Activated T-helper 1 cell treated with anti-CD3 and anti-CD28 coated beads, Interleukin-2, amount 50 U/mL, for 16 hours (primary cell): ENCODE measurements at places on chromosomes 5 and 9.

DNA sequence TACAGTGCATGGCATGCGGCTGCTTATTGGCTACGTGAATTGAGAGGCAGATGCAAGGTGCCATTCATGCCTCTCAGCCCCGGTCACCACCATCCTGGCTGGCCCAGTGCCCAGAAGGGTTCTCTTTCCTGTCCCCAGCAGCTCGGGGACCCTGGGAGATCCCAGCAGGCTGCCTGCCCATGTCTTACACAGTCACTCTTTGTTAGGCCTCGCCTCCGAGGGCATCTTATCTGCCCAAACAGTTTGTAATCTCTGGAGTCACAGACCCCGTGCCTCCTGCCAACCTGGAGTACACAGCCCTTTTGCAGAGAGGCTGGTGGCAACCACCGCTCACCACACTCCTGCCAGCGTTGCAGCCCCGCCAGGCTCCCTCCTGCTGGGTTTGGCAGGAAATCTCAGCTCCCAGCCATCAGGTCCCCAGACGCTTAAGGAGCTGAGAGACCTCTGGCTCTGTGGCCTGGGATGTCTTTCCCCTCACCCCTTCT lies 7.0 kb upstream of the AK1 start:
- no peak for DNase-seq

DNA sequence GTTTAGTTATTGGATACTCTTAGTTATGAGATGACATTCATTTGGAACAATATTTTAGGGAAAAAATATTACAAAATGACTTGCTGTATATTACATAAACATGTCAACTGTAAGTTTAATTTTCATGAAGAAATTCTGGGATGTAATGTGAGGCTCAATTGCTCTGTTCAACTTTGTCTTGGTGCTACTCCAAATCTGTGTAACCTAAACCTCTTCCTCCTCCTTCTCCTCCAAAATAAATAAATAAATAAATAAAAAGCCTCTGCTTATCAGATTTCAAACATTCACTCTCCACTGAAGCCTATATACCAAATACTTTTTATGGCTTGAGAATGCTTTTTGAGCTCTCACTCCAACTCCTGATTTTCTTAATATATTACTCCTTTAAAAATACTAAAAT lies 27.7 kb downstream of the ACTBL2 start:
- DNase-seq: no peak

GRCh38 chr5:133814152-133814551 lies 154.3 kb downstream of the C5orf15 start:
- DNase-seq: no peak

DNA sequence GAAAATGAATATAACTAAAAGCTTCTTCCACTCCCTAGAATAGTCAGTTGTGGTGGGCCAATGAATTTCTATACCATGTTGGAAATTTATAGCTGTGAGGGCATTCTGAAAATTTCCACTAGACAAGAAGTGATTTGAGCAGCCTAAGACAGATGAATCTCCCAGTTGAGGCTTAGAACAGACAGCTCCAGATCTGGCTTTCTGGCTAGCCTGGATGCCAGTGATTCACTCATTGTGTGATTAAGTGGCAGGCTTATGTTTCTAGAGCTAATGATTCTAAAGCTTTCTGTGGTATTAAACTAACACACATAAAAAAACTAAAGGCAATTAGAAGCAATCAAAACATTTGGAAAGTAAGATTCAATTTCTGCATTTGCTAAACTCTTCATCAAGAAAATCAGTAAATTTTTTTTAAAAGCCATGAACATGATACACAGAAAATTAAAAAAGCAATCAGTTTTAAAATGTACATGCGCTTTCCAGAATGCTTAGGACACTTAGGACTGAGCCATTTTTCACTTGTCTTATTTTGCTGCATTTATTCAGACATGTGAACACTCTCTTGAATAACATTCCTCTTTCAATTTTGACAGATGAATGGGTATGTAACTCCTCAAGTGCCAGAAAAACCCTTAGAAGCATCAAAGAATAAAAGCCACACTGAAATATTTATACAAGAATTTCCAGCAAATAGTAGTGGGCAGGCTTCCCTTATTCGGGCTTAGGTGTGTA lies 100.5 kb upstream of the GNAQ start:
- no peak for DNase-seq

DNA sequence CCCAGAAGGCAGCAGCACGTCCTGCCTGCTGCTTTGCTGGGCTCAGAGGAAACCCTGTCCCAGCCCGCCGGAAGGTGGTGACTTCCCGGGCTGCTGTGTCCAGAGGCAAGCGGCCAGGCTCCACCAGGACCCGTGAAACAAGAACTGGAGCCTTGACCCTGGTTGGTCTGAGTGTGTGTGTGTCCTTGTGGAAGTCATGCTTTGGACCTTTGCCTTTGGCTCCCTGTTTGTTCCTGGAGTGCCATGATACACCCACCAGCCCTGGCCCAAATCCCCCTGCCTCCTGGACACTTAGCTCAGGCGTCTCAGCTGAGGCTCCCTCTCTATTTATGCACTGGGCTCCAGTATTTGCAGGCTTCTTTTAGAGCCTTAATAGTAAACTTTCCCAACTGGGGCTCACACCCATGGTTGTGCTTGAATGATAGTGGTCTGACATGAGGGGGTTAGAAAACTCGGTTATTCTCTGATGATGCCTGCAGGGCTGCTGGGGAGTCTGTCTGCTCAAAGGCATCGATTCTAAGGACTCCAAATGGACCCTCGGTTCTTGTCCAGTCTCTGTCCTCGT lies 72.2 kb downstream of the C9orf50 start:
- no peak for DNase-seq

GRCh38 chr9:113564498-113565237 lies 101.1 kb downstream of the RGS3 start:
- DNase-seq: no peak

DNA sequence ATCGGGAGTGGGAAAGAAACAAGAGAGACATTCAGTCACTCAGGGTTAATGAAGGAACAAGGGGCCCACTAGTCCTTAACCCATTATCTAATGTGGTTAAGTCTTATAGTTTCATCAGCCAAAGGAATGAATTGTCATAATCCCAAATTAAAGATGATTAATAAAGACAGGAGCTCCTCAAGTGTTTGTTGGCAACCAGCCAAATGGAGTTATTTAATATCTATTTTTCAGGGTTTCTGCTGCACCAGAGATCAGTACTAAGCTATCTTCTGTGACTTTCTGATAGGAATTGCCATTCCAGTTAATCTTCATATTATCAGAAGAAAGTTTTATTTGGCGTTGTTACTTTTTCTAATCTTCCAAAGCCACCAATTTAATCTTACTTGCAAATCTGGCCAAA lies 34.0 kb upstream of the FCHO2 start:
- DNase-seq: no peak

- no peak for DNase-seq
Observed at GRCh38 chr9:115694014-115694413, 459.6 kb upstream of the PAPPA start.

DNA sequence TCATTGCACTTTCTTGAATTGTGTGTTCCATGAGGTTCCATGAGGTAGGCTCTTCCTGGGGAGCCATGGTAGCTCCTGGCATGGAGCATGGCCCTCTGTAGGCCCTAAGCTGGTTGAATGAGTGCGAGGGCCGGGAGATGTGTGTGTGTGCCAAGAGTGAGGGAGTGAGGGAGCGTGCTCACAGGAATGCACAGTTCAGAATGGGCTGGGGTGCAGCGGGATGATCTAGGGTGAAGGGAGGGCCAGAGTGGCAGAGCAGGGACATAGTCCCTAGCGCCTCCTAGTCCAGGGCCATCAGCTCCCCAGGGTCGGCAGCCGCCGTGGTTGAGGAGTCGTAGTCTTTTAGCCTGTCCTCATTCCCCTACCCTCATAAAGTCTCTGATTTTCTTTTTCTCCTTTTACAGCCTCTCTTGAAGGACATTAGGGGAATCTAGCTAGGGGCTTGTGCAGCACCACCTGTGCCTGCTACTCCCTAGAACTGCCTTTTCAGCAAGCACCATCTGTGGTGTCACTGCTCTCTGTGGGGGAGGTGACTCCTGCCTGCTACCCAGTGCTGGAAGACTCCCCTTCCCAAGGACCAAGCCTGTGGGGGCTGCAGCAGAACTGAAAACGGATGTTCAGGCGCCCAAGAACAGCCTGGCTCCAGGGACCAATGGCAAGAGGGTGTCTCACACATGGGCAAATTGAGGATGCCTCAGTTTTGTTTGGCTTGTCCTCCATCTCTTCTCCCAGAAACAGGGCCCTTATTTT lies 65.3 kb upstream of the PPARGC1B start:
- no peak for DNase-seq

GRCh38 chr9:136850866-136851775 lies 1.0 kb upstream of the MAMDC4 start:
- no peak for DNase-seq

- DNase-seq: no peak
Observed at GRCh38 chr5:104241046-104241445, 678.5 kb upstream of the NUDT12 start.

- DNase-seq: no peak
Observed at GRCh38 chr9:18233311-18233710, 240.6 kb upstream of the ADAMTSL1 start.

- no peak for DNase-seq
Observed at GRCh38 chr5:59506285-59506877, 387.1 kb downstream of the PDE4D start.

DNA sequence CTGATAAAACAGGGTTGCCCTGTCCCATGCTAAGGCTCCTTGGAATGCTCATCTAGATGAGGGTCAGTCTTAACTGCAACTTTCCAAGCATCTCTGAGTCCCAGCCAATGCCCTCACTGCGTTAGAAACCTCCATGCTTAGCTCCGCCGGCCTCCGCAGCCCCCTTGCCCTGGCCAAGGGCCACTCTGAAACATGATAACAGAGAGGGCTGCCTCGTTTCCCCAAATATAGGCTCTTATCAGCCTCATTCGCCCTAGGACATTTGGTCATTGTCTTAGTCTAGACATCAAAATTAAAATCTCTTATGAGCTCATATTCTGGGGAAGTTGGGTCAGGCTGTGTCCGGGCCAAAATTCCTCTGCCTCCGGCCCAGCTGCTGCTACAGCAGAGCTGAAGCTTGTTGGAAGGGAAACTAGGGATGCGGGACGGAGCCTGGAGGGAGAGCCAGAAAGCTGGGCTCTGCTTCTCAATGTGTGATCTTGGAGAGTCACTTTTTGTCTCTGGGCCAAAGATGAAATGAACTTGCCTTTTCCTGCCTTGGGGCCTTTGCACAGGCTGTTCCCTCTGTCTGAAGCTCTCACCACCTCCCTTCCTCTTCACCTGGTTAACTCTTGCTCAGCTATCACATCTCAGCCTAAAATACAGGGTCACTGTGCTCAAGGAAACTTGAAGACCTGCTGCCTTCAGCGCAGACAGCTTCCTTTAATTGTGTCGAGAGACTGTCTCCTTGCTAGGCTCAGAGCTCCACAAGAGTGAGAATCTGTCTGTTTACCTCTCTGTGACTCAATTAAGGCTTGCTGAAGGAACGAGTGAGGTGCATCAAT lies 191.3 kb downstream of the RGS3 start:
- DNase-seq: no peak

DNA sequence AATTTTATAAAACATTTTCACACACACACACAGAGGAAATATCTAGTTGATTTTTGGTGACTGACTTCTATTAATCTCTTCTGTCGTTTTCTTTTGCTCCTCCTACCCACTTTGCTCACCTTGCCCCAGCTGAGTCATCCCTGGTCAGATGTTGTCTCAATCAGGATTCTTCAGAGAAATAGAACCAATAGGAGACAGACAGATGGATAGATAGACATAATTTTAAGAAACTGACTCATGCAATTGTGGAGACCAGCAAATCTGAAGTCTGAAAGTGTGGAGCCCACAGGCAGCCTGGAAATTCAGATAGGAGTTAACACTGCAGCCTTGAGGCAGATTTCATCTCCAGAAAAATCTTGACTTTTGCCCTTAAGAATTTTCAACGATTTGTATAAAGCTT lies 37.0 kb upstream of the PIK3R1 start:
- DNase-seq: no peak

- DNase-seq: no peak
Observed at GRCh38 chr5:119470851-119471451, 18.7 kb downstream of the HSD17B4 start.

DNA sequence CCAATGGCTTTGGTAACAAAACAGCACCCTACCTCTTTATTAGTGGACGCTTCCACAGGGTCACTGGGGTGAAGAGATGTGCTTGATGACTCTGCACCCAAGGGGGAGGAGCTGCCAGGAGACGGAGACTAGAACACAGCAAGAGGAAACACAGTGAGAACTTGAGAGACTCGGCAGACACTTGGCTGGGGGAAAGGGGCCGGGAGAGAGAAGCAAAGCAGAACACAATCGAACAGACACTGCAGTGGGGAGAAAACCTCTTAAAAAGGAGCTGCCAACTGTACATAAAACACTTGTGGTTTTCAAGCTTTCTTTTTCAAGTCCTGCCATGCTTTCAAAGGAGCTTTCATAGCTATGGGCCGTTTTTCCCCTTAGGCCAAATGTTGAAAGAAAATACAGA lies 151.0 kb downstream of the ENTREP1 start:
- no peak for DNase-seq

DNA sequence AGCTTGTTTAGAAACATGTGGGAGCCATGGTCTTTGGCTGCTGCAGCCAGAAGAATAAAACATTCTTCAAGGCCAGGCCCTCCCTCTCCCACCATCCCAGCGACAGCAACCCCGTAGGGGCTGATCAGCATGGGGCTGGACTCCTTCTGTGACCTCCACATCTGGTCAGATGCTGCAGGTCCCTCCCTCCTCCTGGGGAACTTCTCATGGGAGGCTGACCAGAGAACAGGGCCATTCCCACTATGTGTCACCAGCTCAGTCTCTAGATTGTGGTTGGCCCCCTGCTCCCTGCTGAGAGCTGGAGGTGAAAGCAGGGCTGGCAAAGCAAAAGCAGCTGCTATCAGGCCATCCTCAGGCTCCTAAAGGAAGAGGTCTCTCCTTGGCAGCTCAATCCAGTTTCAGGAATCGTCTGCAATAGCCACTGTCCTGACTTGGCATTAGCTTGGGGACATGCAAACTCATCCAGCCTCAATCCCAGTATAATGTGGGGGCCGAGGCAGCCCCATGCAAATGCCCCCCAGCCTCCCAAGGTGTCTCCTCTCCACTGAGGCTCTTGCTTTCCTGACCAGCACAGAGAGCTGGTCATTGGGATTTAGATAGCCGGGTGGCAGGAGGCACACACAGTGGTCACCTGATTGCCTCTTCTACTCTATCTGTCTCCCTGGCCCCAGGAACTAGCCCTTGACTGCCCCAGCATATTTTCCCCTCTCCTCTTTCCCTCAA lies 81.5 kb downstream of the NRG2 start:
- DNase-seq: no peak

DNA sequence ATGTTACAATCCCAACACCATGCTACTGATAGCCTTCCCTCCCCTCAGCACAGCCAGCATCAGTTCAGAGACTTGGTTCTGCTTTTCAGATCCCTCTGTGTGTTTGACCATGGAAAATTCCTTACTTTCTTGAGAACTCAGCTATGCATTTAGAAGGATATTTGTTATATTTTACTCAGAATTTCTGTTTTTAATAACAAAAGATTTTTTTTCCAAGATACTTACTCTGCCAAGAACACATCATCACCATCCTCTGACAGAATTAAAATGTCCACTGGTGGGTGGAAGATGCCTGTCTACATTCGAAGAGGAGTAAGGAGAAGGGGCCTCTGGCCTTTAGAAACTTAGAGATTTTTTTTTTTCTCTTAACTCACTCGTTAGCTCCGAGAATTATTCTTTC lies 56.1 kb upstream of the CKMT2 start:
- DNase-seq: no peak

GRCh38 chr5:4419281-4419680 lies 720.8 kb upstream of the ADAMTS16 start:
- no peak for DNase-seq
